ENCODE measurements at places on chromosomes 3 and 15.

DNA sequence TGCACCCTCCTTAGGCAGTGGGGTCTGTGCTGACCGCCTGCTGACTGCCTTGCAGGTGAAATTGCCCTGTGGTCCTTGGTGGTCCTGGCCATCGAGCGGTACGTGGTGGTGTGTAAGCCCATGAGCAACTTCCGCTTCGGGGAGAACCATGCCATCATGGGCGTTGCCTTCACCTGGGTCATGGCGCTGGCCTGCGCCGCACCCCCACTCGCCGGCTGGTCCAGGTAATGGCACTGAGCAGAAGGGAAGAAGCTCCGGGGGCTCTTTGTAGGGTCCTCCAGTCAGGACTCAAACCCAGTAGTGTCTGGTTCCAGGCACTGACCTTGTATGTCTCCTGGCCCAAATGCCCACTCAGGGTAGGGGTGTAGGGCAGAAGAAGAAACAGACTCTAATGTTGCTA is 2.4 kb downstream of the RHO start:
- no peak for DNase-seq

DNA sequence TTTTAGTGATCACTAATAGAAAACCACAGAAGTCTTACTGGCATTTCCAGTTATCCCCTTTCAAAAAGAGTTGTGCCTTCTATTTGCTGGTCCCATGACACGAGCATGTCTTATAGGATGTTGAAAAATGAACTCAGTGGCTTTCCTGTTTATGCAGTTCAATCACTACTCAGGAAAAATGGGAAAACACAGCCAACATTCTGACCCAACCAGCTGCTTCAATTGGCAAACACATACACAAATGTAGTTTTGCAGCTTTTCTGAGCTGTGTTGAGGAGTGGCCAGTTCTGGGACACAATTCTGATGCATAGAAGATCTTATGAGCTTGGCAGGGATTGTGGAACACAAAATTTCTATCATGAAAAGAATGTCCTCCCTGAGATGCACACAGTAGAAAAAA is 40.3 kb downstream of the FSTL1 start:
- no peak for DNase-seq

GRCh38 chr3:42376344-42376798 is 34.0 kb downstream of the LYZL4 start:
- no peak for DNase-seq

DNA sequence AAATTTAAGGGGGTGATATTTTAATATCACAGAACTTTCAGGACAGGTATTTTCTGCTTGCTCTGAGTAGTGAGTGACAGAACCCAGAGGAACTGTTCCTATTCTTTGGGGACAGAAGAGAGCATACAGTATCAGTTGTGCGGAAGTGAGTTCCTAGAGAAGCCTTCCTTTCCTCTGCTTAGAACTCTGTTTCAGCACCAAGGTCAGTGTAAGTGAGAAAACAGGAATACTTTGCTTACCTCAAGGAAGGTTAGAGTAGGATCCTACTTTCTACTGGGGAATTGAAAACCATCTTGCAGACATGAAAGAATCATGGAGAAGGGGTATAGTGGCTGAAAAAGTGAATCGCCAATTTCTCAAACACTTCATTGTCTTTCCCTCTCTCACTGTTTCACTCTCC is 542.4 kb downstream of the SQOR start:
- no peak for DNase-seq

GRCh38 chr3:32703491-32703972 is 18.5 kb downstream of the CNOT10 start:
- no peak for DNase-seq

DNA sequence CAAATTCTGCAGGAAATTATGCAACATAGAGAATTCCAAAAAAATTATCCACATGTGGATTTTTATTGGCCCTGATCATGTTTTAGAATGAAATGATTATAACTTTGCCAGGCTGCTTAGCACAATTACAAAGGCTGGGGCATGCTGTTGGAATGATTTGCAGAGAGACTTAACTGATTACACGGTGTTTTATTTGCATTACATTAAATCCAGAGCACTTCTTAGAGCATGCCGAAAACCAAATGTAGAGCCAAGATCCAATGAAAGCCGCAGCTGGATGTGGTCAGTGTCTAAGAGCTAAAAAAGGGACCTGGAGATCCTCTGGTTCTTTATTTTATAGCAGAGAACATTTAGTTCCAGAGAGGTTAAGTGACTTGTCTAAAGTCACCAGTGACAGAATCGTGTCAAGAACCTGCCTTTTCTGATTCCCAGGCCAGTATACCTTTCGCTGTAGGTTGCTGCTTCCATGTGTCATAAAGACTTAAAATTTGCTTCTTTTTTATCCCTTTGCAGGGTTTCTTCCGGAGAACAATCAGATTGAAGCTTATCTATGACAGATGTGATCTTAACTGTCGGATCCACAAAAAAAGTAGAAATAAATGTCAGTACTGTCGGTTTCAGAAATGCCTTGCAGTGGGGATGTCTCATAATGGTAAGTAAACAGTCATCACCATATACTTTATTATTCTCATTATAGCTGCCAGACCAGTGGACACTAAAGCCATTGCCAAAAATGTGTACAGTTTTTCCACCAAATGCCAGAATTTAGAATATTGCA is 92.0 kb upstream of the TSEN2 start:
- no peak for DNase-seq

GRCh38 chr3:76026379-76026778 is 241.0 kb upstream of the ZNF717 start:
- DNase-seq, result no peak

GRCh38 chr3:172046268-172046915 is 7.0 kb downstream of the FNDC3B start:
- DNase-seq, result no peak

DNA sequence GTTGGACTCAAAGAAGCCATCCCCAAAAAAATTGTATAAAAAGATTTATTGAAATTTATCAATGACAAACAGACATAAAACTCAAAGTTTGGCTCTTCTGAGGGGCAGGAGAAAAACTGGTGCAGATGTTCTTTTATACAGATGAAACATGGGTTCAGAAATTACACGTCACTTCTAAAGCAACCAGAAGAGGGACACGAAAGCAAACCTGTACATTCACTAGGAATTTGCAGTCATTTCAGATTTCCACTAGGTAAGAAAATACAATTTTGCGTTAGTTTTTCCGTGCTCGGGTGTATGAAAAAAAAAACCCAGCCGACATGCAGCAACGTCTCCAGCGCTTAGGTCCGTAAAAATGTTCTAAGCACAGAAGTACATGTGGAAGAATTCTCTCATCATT is 41.8 kb downstream of the ANP32A start:
- no peak for DNase-seq
